ENCODE measurements at places on chromosomes 3 and 15.

DNA sequence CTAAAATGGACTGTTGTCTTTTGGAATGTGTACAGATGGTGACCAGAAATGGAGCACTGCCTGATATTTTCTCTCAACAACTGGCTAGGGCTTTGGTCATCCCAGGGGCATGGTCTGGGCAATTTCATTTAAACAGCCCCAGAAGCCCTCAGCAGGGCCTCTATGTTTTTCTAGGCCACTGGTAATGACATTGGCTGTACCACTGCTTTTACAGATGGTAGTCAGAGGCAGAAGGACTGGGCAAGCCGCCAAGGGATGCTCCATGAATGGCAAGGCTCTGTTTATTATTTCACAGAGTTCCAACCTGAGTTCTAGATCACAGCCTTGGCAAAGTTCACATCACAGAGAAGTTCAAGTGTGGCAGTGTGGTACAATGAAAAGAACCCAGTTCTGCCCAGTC is 37.0 kb upstream of the LMCD1 start:
- no peak for DNase-seq

DNA sequence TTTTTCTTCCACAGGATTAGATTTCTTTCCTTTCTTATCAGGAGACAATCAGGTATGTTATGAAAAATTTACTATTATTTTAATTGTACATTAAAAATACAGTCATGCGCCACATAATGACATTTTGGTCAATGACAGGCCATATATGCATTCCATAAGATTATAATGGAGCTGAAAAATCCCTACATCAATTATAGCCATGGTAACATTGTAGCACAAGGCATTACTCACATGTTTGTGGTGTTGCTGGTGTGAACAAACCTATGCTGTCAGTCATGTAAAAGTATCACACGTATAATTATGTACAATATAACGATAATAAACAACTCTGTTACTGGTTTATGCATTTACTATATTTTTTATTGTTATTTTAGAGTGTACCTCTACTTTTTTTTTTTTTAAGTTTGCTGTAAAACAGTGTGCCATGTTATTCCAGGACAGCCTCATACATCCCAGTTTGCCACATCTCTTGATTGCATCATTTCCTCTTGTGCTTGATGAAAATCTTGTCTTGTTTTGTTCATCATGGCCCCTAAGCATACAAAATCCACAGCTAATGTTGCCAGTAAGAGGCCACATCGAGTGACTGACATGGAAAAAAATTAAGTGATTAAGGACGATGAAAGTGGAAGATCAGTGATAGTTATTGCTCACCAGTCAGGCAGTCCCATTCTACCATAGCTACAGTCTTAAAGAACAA is 21.4 kb downstream of the CALML4 start:
- no peak for DNase-seq

- DNase-seq = no peak
These were observed 158.5 kb downstream of the FEZF2 start for GRCh38 chr3:62214850-62215249.

- DNase-seq = no peak
These were observed 31.4 kb downstream of the STARD5 start for GRCh38 chr15:81292523-81293001.

DNA sequence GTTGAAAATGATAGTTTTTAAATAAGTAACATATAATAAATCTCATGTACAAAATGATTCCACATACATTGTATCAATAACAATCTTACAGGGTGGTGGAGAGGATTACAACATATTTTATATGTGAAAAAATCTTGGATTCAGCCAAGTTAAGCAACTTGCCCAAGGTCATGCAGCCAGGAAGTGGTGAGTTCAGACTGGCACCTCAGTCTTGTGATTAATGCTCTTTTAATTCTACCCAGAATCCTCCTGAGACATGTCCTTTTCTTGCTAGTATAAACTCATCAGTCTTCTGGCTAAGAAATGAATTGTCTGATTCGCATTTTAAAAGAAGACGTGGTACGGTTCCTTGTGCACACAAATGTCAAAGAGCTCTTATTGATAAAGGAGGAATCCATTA is 4.5 kb upstream of the MYRIP start:
- no peak for DNase-seq

GRCh38 chr3:98326105-98326893 is 27.4 kb upstream of the OR5K4 start:
- no peak for DNase-seq
